ENCODE measurements at places on chromosomes 13 and 19.

GRCh38 chr13:67004511-67004910 lies 225.6 kb downstream of the PCDH9 start:
- DNase-seq = no peak

DNA sequence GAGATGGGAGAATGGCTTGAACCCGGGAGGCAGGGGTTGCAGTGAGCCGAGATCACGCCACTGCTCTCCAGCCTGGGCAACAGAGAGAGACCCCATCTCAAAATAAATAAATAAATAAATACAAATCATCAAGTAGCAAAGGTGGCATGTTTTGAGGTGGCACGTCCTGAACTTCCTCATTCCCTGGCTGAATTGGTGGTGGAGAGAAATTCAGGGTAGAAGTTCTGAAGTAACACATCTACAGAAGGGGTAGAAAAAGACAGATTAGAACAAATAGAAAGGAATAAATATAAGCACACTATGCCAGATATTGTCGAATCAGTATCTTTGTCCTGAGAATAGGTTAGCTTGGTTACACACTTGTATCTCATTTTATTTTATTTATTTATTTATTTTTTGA lies 6.3 kb downstream of the IFI30 start:
- DNase-seq = no peak

GRCh38 chr13:25783601-25784024 lies 268.2 kb downstream of the SHISA2 start:
- DNase-seq = no peak

- DNase-seq = no peak
Measured at GRCh38 chr13:99467764-99468163, 33.5 kb upstream of the TM9SF2 start.

DNA sequence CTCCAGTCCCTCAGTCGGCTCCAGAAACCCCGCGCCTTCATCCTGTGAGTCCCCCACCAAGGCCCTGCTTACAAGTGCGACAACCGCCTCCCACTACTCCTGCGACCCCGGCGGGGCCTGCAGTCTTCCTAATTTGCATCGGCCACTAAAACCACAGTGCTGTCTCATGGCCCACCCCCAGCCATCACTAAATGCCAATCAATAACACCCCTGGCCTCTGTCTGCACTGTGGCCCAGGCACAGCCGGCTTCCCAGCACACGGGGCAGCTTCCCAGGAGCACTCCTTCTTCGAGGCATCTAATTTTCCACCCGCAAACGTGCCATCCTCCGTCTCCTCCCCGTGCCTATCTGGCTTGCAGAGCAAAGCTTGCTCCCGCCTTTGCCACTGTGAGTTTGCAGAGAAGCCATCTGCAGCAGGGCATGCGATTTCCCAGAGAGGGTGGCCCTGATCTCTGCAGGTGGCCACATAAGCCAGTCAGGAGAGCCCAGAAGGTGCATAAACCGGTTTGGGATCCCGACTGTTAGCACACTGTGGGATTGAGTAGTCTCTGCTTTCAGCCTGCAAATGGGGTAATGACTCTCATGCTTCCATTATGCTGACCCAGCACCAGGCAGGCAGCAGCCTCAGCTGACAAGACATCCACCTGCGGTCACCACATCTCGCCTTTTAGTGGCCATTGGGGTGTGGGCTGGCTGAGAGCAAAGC lies 34.0 kb upstream of the USE1 start:
- DNase-seq = no peak

DNA sequence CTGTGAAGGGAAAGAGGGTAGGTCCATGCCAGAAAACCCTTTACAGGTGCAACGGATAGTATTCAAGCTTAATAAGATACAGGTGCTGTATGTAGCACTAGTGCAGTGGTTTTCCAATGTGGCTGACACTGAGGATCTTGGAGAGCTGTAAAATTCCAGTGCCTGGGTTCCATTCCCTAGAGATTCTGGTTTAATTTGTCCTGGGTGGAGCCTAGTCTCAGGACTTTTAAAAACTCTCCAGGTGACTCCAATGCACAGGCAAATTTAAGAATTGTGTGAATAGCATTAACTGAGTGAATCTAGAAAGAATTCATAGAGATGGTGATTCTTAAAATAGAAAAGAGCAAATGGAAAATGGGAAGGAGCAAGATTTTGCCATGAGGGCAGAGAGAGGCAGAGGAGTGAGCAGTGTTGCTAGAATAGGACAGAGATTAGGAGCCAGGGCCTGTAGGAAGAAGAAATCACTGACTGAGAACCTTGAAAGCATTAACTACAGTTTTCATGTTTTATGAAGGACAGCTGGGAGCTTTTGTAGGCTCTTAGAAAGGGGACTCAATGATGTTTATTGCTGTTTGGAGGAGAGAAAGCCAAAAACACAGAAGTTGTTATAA lies 261.8 kb downstream of the DLEU7 start:
- DNase-seq = no peak

DNA sequence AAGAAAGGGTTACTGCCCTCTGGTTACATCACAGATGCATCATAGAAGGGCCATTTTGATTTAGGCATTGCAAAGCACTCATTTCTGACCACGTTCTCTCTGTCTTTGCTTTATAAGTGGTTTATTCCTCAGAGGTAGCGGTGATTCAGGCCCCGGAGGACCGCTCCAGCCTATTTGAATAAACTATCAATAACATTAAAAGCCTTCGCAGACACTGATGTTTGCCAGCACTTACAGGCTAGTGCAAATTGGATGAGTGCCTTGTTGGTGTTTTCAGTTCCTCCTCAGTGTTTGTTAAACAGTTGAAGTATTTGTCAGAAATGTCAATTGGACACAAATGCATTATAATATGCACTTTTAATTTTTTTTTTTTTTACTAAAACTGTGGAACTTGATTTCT lies 120.2 kb downstream of the RXFP2 start:
- DNase-seq = no peak

DNA sequence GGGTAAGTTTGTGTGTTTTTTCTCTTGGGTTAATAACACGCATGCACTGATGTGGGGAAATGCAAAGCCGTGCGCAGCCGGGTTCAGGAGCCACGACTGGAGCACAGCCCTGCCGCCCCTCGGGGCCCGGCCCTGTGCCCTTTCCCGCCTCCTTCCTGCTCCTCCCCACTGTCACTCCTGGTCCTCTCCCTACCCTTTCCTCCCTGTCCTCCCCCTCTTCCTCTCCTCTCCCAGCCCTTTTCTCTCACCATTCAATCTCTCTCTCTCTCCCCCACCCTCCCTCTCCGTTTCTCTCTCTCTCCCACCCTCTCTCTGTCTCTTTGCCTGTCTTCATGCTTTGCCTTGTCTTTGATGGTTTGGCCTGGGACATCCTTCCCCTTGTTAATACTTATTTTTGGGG lies 27.2 kb downstream of the PLEKHJ1 start:
- no peak for DNase-seq

DNA sequence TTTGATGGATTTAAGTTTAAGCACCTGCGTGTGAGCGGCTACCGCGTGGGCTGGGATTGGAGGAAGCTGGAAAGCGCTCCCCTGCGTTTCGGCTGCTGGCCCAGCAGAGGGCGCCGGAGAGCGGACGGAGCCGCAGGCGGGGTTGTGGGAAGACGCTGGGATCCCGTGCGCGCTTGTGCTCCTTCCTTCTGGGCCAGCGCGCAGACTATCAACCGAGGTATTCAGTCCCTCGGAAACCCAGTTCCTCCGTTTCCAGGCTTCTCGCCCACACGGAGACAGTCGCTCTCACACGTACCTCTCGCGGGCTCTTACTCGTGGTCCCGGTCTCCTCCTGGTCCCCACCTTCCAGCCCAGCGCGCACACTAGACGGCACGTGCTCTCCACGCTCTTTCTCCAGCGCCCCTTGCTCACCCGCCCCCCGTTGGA lies 28.8 kb downstream of the EPN1 start:
- no peak for DNase-seq

- no peak for DNase-seq
Measured at GRCh38 chr19:8108560-8109445, 40.6 kb downstream of the FBN3 start.

- DNase-seq = no peak
Measured at GRCh38 chr19:53545271-53546065, 7.5 kb downstream of the ZNF331 start.

- DNase-seq = no peak
Measured at GRCh38 chr19:38559428-38560401, 58.0 kb downstream of the MAP4K1 start.

GRCh38 chr19:5832527-5833216 lies 6.8 kb downstream of the FUT6 start:
- DNase-seq = no peak

DNA sequence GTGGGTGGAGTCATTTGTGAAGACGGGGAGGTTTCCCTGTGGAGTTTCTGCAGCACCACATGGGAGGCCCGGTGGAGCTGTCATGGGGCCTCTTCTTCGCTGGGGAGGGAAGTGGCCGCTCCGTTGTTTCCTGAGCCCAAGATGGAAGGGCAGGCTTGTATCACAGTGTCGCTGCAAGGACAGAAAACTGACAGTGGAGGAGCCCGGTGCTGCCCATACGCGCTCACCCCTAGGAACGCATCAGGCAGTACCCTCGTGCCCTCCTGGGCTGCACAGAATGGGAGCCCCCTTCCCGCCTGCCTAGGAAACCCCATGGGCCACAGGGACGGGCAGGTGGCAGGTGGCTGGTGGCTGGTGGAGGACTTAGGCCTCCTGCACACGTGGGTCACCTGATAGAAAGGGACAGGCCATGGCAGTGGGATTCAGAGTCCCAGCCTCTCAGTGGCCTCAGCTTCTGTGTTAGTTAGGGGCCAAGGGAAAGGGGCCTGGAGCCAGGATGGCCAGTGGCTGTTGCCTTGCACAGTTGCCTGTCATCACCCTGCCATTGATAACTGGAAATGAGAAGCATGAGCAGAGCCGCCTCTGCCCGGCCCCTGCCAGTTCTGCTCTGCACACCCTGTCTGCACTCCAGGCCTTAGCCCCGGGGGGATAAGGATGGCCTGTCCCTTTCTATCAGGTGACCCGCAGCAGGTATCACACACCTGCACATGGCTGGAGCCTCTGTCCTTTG lies 7.6 kb downstream of the COL4A2 start:
- DNase-seq = no peak

DNA sequence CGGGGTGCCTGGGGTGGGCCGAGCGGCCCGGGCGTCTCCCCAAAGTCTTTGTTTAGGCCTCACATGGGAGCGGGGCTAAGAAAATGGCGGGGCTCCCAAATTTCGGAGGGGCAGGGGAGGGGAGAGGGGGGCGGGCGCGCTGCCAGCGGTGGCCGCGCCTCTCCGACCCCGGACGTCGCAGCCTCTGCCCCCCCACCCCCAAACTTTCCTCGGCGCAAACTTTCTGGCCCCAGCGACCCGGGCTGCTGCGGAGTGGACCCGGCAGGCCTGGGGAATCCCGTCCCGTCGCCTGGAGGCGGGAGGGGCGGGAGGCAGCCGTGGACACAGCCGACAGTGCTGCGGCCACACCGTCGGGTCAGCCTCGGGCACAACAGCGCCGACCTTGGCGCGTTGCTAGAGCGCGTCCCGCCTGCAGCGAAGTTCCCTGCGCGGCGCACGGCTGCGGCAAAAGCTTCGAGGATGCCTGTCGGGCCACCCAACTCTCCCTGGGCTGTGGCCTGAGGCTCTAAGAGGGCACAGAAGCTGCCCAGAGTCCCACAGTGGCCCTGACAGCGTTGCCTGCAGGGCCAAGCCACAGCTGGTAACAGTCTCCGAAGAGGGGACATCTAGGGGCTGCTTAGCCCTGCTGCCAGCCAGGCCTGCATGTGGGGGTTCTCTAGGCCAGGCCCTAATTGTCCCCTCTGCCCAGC lies 1.3 kb downstream of the NFIX start:
- no peak for DNase-seq

- DNase-seq = no peak
Measured at GRCh38 chr13:56706485-56706884, 434.2 kb upstream of the PRR20A start.

GRCh38 chr13:94198681-94199080 lies 280.8 kb downstream of the DCT start:
- no peak for DNase-seq

GRCh38 chr19:44890366-44891015 lies 563 bp upstream of the TOMM40 start:
- peak; percentile 98 for DNase-seq

GRCh38 chr19:898663-899062 lies 5.4 kb downstream of the RNU6-9 start:
- no peak for DNase-seq

DNA sequence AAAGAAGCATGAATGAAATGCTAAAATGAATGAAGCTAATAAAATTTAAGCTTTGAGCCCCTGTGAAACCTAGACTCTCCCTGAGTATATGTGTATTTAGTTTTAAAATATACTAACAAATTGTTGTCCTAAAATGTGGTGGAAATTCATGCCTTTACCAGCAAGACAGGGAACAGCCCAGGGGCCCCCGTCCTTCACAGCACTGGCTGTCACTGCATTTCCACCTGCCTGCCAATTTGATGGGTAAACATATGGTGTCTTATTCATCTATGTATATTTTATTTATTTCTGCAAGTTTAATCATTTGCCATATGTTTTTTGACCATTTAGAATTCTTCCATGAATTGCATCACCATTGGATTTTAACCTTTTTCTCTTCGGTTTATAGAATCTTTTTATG lies 463.7 kb upstream of the NBEA start:
- DNase-seq = no peak

DNA sequence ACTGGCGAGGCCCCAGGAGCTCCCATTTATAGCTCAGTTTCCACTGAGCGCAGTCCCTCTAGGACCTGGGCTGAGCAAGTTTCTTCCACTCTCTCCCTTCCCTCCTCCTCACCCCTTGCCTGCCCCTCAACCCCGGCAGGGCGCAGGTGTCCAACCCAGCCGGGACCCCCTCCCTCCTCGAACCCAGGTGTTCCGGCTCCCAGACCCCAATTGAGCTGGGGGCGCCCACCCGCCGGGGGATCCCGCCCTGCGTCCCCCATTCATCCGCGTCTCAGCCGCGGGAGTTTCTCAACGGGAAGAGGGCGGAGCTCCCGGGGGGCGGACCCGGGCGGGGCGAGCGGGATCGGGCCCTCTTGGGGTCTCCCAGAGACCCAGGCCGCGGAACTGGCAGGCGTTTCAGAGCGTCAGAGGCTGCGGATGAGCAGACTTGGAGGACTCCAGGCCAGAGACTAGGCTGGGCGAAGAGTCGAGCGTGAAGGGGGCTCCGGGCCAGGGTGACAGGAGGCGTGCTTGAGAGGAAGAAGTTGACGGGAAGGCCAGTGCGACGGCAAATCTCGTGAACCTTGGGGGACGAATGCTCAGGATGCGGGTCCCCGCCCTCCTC lies at the start of gene KIRREL2:
Gene KIRREL2 (plus strand): TSS at position 366 of the 604 bp plus-strand sequence. CDS start 209 bp downstream, at position 575.
- no peak for DNase-seq

DNA sequence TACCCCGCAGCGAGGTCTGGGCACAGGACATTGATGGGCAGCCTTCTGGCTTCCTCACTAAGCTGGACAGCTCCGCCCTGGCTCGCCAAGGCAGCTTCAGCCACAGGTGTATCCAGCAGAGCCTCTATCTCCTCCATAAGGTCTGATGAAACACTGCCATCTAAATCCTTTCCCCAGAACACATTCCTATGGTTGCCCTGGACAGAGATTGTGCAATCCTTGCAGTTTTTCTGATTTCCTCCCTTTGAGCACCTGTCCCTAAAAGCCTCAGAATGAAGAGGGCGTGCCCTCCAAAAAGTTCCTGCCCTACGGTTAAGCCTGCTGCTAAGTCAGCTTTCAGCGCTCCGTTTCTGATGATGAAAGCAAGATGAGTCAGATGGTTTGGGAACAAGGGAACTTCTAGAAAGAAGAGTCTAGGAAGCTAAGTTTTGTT lies 21.0 kb downstream of the CLEC4M start:
- DNase-seq = no peak
